ENCODE measurements at places on chromosomes 12 and 14.

DNA sequence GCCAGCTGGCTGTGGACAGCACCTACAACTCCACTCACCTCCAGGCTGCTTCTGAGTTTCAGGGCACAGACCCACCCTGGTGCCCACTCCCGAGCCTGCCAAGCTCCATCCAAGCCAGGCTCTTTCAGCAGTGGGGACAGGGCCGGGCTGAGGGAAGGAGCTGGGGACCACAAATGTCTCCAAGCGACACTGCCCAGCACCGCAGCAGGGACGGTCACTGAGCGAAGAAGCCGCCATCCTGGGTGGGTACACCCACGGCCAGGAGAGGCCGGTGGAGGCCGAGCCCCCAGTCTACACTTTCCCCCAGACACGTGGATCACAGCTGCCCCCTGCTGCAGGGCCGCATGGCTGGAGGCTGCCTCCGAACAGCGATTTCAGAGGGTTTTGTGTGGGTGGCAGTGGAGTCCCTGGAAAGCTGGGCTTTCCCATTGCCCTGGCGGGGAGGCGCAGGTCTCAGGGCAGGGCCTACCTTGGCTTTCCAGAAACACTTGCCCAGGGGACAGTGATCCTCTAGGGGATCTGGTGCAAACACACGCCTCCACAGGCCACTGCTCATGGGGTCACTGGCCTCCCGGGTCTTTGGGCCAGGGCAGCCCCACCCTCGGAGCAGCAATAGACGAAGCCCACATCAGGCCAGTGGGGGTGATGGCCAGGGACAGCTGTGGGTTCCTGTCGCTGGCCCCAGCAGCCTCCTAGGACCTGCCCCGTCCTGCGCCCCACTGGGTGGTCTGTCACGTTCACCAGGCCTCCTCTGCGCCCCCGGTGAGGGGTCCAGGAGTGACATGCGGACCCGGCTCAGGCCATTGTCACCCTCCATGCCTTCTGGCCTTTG, 1.2 kb upstream of the GPR132 start:
- DNase-seq = no peak

DNA sequence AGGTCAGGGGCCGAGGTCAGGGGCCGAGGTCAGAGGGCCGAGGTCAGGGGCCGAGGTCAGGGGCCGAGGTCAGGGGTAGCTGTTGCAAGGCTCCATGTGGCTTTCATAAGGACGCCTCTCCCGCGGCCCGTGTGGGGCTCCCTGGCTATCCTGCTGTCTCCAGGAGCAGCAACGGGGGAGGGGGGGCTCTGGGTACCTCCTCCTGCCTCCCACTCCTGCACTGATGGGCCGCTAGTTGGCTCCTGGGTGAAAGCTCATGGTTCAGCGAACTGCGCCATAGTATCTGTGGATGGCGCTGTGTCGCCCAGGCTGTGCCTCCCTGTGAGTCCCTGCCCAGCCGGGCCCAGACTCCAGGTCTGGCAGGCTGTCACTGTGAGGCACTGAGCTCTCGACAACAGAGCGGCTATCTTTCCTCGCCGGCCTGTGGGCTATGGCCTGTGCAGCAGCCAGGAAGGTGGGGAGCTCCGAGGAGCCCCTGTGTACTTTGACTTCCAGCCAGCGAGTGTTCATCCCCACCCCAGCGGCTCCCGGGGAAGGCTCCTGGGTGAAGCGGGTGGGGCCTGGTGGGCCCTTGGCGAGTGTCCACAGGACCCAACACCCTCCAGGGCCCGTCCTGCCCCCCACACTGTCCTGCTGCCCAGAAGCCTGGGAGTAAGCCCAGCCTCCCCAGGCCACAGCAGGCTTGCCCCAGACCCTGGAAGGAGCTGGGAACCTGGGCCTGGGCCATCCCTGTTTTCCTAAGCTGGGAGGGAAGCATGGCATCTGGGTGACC, 8.1 kb downstream of the RFLNA start:
- no peak for DNase-seq

DNA sequence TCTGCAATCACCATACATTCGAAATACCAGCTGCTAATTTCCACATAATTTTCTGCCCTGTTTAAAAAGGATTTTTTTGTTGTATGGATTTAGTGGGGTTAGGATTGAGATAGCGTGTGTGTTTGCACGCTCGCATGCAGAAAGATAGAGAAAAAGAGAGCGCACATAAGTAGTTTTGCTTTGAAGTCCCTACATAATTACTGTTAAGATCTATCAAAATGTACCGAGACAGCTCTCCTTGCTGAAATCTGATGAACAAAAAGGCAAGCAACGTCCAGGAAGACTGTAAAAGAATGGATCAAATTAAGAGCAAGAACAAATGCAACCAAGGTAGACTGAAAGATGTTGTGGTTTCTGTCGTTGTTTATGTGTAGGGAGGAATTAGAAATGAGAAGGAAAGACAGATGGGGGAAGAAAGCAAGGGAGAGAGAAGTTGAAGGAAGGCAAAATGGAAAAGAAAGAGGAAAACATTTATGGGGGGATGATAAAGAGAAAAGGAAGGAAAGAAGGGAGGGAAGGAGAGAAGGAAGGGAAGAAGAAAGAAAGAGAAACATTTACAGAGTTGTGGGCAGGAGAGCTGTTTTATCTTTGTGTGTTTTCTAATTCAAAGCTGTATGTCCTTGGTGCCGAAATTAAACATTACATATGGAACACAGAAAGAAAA, 522.3 kb downstream of the MED13L start:
- no peak for DNase-seq

GRCh38 chr14:43651185-43651787, 855.8 kb downstream of the FSCB start:
- no peak for DNase-seq

GRCh38 chr14:29650554-29651269, 276.9 kb downstream of the PRKD1 start:
- DNase-seq = no peak

DNA sequence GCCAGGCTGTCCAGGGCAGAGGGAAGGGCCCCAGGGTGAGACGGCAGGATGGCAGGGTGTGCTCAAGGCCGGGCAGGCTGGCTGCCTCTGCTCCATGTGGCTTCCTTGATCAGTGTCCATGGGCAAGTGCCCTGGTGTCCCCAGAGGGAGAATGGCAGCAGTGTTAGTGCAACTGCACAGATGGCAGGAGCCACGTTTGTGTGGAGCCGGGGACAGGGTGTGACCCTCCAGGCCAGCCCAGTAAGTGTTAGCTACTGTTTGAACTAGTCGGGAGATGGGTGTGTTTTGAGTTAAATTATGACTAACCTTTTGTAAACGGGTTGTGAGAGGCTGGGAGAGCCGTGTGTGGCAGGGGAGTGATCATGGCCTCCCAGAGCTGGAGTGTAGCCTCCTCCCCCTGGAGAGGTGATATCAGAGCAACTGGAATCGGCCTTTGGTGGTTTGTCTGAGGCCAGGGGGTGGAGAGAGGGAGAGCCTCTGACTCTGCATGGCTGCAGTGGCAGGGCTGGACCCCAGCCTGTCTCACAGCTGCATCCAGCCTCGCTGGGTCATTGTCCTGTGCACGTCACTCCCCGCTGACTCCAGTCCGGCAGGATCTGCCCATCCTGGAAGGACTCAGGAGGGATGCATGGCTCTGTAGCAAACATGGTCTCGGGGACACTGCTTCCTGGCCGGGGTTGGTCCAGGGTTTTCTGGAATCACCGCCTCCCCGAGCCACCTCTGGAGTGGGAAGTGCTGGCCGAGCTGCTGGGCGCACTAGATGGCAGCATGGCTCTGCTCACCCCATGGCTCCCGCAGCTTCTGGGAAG, 27.8 kb downstream of the AACS start:
- DNase-seq = no peak

DNA sequence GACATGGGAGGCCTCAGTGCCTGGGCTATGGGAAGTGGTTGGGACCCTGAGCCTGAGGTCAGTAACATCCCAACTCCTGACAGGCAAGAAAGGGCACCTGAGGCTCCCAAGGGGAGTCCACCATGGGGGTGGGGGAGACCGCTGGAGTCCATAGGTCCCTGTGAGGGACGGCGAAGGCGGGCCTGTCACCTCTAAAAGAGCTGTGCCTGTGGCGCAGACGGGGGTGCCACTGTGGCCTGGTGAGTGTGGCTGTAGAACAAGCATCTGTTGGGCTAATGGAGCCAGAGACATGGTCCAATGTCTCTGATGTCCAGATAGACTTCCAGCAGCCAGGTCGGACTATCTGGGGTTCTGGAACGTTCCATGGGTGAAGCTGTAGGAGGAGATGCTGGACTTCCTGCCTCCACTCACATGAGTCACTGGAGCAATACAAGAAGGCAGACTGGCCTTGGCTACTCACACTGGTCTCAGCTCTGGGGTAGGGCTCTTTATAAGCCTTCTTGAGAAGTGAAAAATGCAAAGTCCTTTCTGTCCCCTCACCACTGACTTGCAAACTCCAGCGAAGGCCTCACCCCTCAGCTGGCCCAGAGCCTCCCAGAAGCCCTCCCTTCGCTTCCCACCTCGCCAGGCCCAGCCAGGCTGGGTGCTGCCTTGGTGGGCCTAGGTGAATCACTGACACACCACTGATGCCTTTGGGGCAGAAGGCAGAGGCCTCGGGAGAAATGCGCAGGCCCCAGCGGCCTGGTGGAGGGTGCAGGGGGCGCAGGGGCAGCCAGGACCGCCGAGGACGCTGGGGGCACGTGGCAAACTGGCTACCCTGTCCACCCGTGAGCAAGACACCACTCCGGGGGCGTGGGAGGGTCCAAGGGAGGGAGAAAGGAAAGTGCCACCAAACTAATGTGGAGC, 1.1 kb upstream of the TRAF3 start:
- peak; percentile 16 for DNase-seq

DNA sequence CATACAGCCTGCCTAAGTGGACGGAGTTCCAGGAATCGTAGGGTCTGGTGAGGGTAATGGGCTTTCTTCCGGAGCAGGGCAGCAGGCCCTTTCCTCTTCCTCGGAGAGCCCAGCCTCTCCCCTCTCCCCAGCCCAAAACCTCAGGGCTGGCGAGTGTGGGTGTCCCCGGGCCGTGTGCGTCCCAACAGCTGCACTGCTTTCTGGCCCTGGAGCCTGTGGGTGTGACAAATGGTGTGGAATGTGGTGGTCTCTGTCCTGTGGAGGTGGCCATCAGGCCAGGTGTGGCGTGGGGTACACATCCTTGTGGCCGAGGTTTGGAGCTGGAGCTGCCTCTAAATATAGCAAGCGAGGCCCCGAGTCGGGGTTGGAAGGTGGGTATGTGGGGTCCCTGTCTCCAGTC, 8.5 kb downstream of the ORAI1 start:
- no peak for DNase-seq

- DNase-seq = no peak
Measured at GRCh38 chr12:203462-204260, 10.3 kb downstream of the SLC6A12 start.

DNA sequence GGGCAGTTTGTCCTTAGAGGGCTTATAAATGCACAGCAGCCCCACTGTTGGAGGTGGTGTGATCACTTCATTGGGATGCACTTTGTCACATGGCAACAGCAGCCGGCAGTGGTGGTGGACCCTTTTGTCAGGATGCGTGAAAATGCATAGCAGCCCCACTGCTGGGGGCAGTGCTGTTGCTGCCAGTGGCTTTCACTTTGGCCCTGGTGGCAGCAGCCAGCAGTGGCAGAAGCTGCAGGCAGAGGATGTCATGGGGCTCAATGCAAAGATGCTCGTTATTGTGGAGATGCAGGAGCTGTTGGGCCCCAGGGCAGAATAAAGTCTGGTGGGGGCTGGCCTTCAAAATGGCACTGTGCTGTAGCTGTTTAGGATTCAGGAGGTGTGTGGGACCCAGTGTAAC, 173.0 kb upstream of the DAAM1 start:
- no peak for DNase-seq

DNA sequence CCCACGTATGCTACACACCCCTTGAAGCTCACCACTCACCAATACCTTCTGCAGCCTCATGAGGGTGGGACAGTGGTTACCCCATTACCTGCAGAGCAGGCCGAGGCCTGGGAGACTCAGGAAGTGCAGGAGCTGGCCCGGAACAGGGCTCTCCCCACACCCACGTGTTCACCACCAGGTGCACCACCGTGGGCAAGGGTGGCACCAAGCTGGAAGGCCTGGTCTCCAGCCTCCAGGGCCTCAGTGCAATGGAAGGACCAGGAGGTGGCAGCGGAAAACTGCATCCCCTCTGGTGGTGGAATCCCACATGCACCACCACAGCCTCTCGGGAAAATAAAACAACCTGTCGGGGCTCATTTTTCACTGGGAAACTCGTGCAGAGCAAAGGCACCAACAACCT, 36.4 kb downstream of the ITPK1 start:
- no peak for DNase-seq

DNA sequence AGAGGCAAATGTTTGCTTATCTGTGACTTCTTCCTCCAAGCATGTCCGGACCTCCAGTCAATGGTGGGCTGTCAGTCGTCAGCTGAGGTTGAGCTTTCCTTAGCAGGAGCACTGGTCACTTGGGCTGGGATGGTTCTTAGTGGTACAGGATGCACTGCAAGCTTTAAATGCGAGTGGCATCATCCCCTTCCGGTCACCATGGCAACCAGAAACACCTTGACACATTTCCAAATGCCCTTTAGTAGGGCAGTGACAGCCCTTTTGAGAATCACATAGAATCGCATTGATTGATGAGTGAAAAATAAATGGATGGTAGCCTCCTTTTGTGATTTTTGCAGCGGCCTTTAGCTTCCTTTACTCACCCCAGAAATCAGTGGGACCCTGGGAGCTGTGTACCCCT, 24.1 kb downstream of the NTF3 start:
- DNase-seq = no peak

DNA sequence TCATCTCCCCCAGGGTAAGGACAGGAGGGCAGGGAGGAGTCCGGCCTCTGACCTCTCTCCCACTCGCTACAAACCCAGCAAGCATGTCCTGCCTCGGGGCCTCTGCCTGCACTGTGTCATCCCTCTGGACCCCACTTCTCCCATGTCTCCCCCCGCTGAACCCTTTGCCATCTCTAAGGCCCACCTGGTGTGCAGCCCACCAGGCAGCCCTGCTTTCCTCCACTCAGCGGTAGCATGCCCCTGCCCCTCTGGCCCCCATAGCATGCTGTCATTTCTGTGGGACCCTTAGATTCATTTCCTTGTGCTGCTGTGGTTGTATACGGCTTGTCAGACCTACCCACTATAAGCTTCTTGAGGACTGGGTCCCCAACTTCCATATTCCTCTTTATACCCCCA, 17.7 kb downstream of the PAPLN start:
- DNase-seq = no peak

GRCh38 chr14:36817071-36817930, 155.6 kb downstream of the PAX9 start:
- DNase-seq = no peak

DNA sequence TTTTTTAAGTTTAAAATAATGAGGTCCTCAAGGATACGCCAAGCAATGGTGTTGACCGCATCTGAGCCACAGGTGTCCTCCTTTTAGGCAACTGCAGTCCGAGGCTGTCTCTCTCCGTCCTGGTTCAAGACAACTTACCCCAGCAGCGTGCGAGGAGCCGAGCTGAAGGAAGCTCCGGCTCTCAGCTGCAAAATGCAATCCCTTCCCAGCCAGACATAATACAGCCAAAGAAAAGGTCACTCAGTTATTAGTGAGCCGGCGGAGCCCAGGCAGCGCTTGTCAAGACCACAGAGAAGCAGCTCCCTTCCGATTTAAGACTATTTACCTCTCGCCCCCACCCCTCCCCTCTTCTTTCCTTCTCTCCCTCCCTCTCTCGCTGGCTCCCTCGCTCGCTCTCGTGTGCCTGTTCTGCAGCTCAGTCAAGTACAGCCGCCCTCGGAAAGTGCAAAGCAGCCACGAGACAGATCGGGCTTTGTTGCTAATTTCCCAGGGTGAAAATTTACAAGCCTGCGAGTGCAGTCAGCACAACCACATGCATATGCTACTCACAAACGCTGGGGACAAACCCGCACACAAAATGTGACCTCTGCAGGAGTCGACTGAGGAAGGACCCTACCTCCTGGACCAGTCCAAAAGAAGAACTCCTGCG, 363 bp upstream of the LMO3 start:
- DNase-seq = no peak

GRCh38 chr14:21226467-21226866, 42.8 kb downstream of the HNRNPC start:
- no peak for DNase-seq

- no peak for DNase-seq
Measured at GRCh38 chr14:74934041-74934440, 11.0 kb upstream of the RPS6KL1 start.
